Stimulated activated CD4-positive, alpha-beta T cell treated with anti-CD3 and anti-CD28 coated beads, Interleukin-1b, Interleukin-23, amount 100 ng/mL, for 1 hour (primary cell): ENCODE measurements at places on chromosomes 7 and 10.

DNA sequence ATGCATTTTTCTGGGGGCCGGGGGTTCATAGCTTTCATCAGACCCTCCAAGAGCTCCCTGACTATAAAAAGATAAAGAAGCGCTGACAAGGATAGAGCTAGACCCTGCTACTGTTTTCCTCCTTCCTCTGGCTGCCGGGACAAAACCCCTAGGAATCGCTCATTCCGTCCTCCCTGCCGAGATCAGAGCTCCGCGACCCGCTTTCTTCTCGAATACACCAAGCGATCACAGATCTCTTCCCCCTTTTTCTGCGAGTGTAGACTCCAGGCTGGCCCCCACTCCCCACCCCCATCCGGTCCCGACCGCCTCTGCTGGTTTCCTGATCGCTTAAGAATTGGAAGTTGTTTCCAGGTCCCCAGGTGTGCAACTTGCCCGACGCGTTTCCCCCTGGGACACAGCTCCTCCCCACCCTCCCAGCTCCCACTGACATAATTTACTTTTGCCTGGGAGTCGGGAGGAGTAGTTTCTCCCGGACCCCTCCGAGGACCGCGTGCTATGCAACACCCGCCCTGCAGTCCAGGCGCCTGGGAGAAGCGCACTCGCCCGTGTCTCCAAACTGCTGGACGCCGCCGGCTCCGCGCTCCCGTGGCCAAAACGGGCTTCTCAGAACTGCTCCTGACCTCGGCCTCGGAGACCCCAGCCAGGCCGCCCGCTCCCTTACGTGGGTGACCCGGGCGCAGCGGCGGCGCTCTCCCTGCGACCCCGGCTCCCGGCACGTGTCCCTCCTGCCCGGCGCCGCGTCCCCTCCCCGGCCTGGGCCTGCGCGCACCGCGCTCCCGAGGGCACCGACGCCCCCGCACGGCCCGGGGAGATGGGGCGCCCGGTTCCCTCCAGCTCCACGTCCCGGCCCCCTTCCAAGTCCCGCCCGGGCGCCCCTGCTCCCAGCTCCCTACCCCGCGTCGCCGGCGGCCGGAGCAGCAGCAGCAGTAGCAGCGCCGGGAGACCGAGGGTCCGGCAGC, 552 bp downstream of the IL15RA start:
- DNase-seq: no peak

DNA sequence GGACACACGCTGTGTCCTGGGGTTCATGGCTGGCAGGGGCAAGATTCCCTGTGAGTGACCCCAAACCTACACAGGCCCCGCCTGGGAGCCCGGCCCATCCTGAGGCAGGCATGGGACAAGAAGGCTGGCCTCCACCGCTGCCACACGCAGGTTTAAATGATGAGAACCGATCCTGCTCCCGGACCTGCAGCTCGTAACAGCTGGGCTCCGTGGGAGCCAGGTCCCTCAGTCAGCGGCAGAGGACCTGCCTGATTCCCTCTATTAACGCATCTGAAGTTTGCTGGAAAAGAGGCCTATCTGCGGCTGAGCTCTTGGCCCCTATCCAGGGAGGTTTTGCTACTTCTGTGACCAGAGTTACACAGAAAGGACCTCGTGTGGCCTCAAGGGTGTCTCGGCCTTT, 112.3 kb downstream of the VIPR2 start:
- DNase-seq: no peak

GRCh38 chr7:40205992-40206391, 71.2 kb downstream of the SUGCT start:
- no peak for DNase-seq

DNA sequence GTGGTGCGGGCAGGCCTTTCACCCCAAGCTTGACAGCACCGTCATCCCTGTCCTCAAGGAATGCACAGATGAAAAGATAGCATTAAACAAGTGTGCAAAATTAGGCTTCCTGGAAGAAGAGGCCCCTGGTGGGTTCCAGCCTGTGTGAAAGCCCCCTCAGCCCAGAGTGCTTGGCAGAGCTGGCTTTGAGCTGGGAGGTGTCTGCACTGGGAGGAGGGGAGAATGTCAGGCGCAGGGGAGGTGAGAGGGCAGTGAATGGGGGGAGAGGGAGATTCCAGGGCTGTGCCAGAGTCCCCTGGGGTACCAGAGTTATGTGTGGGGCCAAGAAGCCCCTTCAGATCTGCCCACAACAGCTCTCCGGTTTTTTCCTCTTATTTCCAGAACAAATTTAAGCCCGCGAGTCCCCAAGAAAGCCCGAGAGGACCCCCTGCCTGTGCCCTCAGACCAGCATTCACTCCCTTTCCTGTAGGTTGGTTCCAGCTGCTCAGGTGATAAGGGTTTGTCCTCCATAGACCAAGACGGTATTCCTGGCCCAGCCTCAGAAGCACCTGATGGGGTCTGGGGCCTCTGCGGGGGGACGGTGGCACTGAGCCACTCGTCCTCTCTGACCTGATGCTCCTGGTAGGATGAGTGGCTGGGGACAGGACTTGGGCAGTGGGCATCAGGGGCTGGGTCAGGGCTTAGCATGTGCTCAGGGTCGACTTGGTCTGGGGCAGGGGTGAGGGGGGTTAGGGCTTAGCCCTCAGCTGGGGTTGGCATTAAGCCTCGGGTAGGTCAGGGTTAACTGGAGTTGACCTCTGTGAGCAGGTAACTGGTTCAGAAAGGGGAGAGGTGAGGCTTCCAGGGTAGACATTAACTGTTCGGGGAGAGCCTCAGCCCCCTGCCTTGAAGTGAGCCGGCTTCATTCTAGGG, 43.4 kb downstream of the ADCYAP1R1 start:
- DNase-seq: no peak

GRCh38 chr10:113859261-113859660, 4.8 kb downstream of the NHLRC2 start:
- no peak for DNase-seq

DNA sequence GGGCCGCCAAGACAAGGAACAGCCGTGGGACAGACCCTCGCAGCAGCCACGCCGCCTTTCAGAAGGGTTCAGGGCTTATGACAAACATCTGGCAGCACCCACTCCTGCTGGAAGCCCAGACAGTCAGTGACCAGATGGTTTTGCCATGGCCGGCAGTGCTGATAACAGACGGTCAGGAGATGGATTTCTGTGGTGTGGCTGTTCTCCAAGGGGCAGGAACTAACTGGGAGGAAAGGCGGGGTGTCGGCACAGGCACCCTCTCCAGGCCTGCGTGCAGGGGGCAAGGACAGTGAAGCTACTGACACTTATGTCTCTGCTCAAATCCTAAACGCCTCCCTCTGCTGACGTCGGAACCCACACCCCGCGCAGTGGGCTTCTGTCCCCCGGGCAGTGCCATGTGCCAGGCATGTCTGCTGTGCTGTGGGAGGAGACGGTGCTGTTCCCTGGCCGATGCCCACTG, 416.1 kb downstream of the DNAJB6 start:
- no peak for DNase-seq

DNA sequence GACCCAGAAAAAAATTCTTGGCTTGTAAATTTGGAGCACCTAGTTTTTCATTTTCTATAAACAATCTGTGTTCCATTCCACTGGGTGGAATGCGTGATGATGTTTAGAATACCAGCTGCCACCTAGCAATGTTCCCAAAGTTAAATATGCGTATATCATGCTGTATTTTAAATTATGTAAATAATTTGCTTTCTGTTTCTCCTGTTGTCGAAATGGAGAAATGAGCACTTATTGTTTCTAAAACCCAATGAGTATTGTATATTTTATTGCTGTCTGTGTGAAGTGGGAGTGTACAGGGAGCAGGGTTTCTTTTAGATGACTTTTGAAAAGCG, 49.4 kb upstream of the CELF2 start:
- DNase-seq: no peak

- no peak for DNase-seq
Observed at GRCh38 chr7:30224511-30225062, 59.8 kb upstream of the ZNRF2 start.

GRCh38 chr10:436013-436697, 253.3 kb downstream of the DIP2C start:
- no peak for DNase-seq

GRCh38 chr7:38177621-38178003, 433 bp upstream of the STARD3NL start:
- DNase-seq: no peak

- DNase-seq: no peak
Observed at GRCh38 chr7:15620491-15621185, 58.8 kb upstream of the AGMO start.

DNA sequence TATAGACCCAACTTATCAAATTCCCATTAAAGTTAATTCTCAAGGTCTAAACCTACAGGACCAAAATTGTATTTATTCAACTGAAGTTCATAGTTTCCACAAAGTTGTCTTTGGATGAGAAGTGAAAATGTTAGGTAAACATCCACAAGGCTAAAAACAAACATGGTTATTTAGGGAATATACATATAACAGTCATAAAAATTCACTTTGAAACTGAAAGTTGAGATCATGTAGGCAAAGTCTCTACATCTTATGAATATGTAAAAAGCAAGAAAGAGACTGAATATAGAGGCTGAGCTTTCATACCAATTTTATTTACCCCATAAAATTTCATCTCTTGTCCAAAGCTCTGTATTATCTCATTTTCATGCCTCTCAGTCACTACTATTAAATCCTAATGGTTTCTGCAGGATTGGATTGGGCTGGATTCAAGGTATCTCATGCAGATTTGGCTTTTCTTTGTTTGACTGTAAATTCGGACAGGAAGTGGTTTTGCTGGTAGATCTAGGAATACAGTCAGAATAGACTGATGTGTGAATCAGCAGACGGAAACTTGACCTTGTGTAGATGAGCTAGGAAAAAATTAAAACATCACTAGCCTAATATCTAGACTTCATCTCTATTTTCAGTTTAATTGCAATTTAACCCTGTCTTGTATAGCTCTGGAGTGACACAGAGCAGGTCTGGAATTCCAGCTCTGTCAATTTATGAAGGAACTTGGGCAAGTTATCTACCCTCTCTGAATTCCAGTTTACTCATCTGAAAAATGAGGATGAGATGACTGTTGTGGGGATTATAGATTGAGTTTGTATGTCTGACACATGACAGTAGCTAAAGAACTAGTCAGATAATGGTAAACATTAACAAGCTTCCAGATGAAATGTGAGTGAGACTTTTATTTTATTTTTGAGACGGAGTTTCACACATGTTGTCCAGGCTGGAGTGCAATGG, 27.3 kb upstream of the SKAP2 start:
- DNase-seq: no peak

DNA sequence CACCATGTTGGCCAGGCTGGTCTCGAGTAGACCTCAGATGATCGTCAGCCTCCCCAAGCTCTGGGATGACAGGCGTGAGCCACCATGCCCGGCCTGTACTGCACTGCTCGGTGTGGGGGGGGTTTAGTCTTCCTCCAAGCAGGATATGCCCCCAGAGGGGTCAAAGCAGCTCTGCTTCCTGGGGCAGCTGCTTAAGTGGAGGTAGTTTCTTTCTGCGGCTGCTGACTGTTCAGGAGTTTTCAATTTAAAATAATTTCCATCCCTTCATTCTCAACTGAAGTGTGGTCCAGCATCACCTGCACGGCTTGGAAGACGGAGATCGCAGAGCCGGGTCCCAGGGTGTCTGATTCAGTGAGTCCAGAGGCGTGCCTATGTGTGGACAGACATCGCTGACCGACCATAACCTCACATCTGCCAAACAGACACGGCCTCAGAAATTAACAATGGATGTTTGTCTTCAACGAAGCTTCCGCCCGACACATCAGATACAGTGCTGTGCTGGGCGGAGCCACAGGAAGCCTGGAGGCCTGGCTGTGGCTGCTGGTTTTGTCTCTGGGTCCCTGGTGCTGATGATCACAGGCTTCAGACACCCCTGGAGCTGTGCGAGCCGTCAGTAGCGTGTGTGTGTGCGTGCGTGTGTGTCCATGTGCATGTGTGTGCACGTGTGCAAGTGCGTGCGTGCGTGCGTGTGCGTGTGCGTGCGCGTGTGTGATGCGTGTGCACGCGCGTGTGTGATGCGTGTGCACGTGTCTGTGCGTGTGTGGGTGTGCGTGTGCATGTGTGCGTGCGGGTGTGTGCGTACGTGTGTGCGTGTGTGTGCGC, 226.5 kb upstream of the PITRM1 start:
- no peak for DNase-seq

- no peak for DNase-seq
Observed at GRCh38 chr10:71703577-71703976, 16.0 kb downstream of the C10orf105 start.

- no peak for DNase-seq
Observed at GRCh38 chr7:112587504-112587903, 106.7 kb downstream of the LSMEM1 start.

GRCh38 chr10:111774486-111774885, 409.1 kb downstream of the GPAM start:
- no peak for DNase-seq

DNA sequence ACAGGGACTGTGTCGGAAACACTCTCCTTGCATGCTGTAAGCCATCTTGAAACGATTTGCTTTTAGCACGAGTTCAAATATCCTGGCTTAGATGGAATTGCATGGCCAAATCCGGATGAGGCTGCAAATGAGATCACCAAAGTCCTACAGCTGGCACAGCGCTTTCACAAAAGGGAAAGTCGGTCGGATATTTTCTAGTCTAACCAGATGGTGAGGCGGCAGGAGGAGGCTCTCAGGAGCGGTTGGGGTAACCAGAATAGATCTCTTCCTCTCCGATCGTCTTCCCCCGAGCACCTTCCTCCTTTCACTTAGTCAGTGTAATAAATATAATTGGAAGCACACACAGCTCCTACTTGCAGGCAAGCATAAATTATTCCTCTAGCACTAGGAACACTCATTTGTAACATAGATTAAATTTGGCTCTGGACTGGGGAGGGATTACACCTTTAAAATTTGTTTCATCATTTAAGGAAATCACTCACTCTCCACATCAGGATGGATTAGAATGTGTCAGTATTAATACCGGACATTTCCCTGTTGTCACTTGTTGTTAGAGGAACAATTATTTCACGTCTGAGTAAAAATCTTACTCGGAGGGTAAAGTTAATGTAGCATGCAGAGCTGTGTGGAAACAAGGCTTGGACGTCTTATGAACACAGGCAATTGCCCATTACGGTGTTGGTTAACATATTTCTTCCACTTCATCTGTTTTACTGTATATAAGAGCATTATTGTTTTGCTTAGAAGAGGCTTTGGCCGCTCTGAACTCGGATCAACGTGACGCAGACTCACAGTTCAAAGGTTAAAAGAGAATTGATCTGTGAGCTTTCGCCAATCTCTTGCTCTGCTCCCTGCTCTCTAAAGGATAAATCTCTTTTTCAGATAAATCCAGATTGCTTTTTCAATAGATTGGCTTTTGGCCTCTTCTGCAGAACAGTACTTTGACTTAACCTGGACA, 857.9 kb downstream of the TYW1 start:
- no peak for DNase-seq

DNA sequence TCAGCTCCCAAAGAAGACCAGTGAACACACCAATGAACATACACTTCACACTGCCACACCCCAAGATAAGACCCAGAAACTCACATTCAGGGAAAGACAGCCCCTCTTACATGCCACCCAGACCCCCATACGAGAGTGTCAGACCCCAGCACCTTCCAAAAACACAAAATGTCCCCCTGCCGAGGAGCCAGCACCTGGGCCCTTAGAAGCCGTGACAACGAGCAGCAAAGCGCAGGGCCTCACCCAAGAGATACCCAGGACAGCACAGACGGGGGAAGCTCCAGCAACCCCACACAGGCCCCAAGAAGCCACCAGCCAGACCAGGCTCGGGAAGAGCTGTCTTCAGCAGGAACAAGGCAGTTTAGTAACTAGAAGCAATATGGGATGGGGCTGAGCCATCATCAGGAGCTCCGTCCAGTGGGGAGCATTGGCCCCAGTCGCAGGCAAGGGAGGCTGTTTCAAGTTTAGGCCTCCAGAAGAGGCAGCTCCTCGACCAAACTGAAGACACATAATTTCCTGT, 243.6 kb downstream of the PTPRN2 start:
- no peak for DNase-seq

GRCh38 chr7:148014001-148014400, 576.6 kb upstream of the C7orf33 start:
- DNase-seq: no peak
